ENCODE measurements at places on chromosomes 2 and 18.

GRCh38 chr2:176156301-176156806 lies 753 bp upstream of the HOXD3 start:
- DNase-seq, result no peak

GRCh38 chr2:9231291-9232165 lies 24.9 kb downstream of the ASAP2 start:
- DNase-seq, result no peak

DNA sequence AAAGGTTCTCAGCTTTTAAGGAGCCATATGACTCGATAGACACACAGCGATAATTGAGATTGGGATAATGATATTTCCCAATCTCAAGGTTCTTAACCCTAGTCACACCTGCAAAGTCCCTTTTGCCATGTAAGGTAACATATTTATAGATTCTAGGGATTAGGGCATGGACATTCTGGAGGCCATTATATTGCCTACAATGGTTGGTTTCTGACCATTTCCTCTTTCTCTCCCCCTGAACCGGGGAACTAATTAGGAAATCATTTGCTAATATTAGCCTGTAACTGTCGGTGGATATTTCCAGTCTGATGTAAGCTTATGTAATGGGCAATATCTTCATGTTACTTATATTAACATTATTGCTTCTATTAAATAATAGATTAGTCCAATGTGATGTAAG lies 40.8 kb upstream of the ARHGAP15 start:
- DNase-seq, result no peak

GRCh38 chr2:181738074-181738473 lies 57.8 kb upstream of the NEUROD1 start:
- no peak for DNase-seq

DNA sequence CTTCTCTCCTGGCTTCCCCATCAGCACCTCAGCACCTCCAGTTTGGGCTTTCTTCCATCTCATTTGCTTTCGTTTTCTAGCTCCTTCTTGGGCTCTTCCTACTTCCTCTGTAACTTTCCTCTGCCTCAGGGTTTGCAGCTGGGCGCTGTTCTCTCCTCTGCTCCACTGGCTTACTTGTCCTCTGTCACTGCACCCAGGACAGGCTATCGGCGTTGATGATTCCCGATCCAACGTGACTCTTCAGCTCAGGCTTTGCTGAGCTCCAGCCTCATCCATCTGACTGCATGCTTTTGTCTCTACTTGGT lies 362.4 kb downstream of the CYRIA start:
- DNase-seq, result no peak

- DNase-seq, result no peak
Measured at GRCh38 chr18:80034852-80035406, 695 bp downstream of the RBFA start.

DNA sequence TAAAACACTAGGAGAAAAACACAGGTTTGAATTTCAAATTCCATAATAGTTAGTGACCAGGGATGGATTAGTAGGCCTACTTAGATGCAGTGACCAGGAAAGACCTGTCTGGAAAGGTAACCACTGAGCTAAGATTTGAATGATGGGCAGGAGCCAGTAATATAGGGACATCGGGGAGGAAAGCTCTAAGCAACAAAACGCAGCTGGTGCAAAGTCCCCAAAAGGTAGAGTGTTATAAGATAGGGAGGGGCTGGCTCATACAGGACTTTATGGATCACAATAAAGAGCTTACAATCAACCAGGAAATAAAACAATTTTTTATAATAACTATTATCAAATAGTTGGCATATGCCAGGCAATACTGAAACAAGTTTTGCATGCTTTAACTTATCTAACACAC lies 849.4 kb downstream of the LRRTM4 start:
- DNase-seq, result no peak

DNA sequence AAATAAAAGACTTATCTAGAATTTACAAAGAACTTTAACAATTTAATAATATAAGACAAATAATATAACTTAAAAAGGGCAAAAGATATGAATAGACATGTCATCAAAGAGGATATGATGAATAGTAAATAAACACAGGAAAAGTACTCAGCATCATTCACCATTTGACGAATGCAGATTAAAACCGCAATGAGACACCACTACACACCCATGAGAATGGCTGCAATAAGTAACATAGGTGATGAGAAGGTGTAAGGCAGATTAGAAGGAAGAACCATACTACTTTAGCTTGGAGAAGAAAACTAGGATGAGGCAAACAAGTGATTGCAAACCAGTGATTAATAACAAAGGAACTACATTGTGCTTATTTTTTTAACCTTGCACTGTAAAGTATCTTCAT lies 152.0 kb downstream of the CYRIA start:
- no peak for DNase-seq

GRCh38 chr18:46320297-46320696 lies 216.1 kb downstream of the HAUS1 start:
- DNase-seq, result no peak

DNA sequence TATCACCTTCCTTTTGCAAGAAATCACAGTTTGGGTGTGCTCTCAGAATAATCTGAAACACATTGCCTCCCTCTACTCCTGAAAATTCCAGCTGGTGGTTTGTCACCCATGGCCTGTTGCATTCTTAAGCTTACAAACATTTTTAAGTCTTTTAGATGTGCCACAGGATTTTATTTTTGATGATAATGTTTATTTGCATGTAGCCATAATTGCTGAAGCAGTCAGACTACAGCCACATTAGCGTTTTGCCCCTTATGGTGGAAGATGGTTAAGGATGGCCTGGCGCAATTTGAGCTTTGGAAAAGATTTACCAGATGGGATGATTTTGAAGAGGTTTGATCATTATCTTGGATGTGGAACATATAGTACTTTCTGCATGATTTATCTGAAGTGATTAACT lies 439.5 kb downstream of the MEIS1 start:
- DNase-seq, result no peak

DNA sequence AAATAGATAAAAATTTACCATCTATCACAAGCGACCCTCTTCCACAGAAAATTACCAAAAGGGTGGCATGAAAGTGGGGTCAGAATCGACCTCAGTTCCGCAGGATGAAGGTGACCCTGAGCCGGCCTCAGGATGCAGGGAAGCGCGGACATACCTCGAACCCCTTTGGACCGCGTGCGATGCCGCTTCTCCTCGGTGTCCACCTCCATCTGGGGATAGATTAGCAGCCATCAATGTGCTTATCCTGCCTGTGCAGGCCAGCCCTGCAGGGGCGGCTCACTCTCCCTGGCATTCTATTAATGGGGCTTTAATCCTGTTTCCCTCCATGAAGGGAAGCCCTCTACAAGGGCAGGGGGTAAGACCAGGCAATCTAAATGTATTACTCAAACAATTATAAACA lies 235.3 kb upstream of the PXDN start:
- no peak for DNase-seq

DNA sequence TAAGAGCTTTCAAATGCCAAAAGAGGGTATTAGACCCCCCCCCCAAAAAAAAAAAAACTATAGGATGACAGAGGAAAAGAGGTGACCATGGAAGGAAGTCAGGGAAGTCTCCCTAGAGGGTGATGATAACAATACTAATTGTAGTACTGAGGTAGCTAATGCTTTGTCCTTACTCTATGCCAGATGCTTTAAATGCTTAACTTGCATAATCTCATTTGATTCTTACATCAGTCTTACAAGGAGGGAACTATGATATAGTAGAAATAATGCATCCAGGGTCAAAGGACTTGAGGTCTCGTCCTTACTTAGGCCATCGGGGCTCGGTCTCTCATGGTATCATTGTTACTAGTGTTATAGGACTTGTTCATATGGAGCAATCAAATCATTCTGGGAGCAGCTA lies 9.1 kb downstream of the IDH1 start:
- no peak for DNase-seq

DNA sequence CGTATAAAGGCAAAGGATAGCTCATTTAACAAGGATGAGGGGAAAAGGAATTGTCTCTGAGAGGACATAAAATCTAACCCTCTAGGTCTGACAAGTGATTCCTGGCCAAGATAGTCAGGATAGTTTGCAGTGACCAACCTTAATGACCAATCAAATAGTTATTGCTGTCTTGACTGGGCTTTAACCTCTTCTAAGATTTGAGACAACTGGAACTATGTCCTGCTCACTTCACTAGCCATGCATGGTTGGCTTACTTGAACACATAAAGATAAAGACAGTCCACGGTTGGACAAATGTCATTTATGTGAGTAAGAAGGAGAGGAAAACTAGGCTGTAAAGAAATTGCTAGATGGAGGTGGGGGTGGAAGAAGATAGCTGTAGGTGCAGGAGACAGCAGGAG lies 53.8 kb downstream of the SCN1A start:
- DNase-seq, result no peak

- no peak for DNase-seq
Measured at GRCh38 chr2:119483896-119484718, 40.2 kb downstream of the SCTR start.

DNA sequence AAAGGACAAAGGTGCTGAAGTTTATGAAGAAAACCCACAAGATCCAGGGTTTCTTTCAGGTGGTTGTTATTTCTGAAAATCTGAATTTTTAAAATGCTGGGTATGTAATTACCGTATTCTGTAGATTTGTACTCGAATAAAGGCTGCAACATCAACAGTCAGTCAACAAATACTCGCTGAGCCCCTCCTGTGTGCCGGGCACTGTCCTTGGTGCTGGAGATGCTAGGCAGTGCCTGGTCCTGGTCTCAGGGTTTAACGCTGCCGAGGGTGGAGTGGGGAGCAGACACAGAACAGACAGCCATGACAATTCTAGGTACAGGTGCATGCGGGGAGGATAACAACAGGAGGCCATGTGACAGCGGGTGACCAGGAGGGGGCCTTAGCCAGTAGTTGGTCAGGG lies 27.2 kb upstream of the PDIA6 start:
- DNase-seq, result no peak

- DNase-seq, result no peak
Measured at GRCh38 chr2:165203689-165204559, at the start of gene SCN3A. Gene SCN3A (minus strand): TSS chr2:165204050. CDS start chr2:165176394, 27,656 bp downstream.

GRCh38 chr2:67339234-67339885 lies 57.8 kb upstream of the ETAA1 start:
- no peak for DNase-seq

- DNase-seq, result no peak
Measured at GRCh38 chr2:177708660-177709444, 316.3 kb downstream of the AGPS start.

DNA sequence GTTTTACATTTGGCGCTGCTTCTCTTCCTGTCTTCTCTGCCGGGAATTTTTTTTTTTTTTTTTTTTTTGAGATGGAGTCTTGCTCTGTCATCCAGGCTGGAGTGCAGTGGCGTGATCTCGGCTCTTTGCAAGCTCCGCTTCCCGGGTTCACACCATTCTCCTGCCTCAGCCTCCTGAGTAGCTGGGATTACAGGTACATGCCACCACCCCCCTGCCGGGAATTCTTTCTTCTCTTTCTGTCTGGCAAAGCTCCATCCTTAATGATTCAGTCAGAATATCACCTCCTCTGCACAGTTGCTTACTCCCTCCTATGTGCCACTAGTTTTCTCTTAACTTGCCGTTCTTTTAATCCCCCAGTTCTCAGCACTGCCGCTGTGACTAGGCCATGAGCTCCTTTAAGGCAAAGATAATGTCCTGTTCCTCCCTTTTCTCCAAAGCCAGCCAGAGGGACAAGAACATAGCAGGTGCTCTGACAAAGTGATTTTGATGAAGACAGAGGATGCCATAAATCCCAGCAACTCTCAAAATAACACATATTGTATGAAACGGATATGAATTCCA lies 112.1 kb upstream of the LRATD1 start:
- DNase-seq, result no peak

DNA sequence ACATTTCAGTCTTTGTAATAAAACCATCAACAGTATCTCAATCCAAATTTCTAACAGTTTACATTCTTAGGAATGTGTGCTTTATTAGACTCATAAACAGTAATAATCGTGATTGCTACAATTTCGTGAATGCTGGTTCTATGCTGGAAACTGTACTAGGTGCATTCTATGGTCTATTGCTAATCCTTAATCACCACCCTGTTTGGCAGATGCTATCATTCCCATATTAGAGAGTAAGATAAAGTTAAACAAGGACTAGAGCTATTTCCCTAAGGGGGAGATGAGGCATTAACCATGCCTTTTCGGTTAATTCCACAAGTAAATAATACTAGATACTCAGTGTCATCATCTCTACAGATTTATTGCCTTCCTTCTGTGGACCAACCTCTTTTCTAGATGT lies 244.0 kb downstream of the PAX3 start:
- no peak for DNase-seq

- no peak for DNase-seq
Measured at GRCh38 chr18:471716-472115, 28.8 kb downstream of the COLEC12 start.

DNA sequence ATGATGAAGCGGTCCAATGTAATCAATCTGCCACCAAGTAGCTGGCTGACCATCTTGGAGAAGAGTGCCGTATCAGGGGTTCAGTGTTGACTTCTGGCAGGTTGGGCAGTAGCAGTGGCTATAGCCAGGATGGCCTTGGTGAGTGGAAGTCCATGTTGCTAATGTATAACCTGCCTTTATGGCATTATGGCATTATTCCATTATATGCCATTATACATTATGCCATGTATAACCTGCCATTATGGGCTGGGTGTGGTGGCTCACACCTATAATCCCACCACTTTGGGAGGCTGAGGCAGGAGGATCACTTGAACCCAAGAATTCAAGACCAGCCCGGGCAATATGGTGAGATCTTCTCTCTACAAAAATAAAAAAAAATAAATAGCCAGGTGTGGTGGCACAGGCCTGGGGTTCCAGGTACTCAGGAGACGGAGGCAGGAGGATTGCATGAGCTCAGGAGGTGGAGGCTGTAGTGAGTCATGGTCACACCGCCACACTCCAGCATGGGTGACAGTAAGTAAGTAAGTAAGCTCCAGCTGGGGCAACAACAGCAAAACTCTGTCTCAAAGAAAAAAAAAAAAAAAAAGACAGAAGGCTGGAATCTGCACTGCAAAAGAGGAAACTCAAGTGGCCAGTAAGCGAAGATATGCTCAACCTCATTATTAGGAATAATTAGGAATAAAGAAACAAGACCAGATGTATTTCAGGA lies 24.4 kb upstream of the EMILIN2 start:
- no peak for DNase-seq

DNA sequence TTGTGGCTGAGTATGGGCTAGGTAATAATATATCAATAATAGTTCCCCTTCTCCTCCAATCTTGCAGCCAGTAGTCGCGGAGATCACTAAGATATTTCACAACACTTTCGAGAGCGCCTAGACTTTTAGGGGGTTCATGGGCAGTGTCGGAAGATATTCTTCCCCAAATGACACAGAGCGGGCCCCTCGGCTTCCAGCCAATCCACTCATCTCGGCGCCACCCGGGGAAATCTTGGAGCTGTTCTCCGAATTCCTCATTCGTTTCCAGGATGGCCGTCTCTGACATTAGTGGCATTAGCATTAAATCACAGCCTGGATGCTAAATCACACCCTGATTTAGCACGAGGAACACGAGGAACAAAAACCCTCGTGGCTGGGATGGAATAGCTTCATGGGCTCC lies 437.7 kb downstream of the ZNF516 start:
- DNase-seq, result no peak

DNA sequence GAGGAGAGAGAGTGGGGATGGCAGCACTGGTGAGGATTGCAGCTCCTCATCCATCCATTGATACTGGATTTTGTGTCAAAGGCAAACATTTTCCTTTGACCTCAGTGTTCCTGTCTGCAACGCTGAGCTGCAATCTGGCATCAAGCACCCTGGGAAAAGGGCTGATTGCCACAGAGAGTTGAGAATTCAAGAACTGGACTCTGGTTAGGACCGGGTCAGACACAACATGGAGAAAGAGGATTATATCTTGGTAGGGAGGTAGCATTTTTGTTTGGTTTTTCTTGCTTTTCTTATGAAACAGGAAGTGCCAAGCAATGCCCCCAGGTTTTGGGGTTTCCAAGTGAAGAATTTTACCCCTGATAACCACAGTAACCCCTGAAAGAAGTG lies 81.9 kb upstream of the PKDCC start:
- DNase-seq, result no peak

GRCh38 chr18:63298400-63299365 lies 20.9 kb downstream of the BCL2 start:
- DNase-seq, result no peak
